ENCODE measurements at places on chromosomes 5 and 9.
A peak's percentile ranks its signal among the peaks of the same experiment; 100 is the strongest.

- peak; percentile 8 for DNase-seq
Measured at GRCh38 chr5:128014578-128014977, 69.0 kb upstream of the SLC12A2 start.

DNA sequence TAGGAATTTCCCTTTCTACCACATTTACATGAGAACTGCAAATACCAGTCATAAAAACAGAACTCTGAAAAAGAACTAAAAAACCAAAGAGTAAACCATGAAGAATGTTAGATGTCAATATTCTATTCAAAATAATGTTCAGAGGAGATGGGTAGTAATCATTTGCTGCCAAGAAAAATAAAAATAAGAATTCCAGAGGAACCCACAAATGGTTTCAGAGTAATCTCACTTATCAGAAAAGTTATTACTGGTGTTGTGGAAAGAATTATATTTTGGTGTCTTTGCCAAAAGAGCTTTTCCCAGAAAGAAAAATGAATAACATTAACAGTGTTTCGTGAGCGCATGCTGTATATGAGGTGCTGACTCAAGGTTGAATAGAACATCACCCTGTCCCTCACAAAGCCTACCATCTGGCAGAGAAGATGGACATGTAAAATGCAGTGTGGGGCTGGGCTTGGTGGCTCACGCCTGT is 35.6 kb downstream of the GPR21 start:
- peak; percentile 92 for DNase-seq

GRCh38 chr5:145347026-145347616 is 488.0 kb downstream of the PRELID2 start:
- DNase-seq: peak; percentile 55

GRCh38 chr5:149229298-149229937 is 42.2 kb upstream of the AFAP1L1 start:
- DNase-seq: no peak

DNA sequence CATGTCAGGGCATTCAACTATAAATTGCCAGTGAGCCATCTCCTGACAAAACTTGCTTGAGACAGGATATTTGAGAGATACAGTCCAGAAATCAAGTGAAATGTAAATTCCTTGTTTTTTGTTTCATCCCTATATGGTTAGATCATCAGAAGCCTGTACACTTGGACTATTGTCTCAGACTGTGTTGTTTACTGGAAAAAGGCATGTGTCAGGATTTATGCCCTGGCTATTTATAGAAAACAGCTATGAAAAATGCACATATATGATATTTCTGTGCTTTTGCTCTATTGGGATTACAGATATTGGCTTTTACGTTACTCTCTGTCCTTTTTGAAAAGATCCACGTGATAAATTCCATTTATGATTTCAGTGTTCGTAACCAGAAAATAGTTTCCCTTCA is 44.2 kb downstream of the IL31RA start:
- DNase-seq: no peak
